Activated T-helper 1 cell treated with anti-CD3 and anti-CD28 coated beads, Interleukin-2, amount 50 U/mL, for 16 hours (primary cell): ENCODE measurements at places on chromosomes 7 and 10.

DNA sequence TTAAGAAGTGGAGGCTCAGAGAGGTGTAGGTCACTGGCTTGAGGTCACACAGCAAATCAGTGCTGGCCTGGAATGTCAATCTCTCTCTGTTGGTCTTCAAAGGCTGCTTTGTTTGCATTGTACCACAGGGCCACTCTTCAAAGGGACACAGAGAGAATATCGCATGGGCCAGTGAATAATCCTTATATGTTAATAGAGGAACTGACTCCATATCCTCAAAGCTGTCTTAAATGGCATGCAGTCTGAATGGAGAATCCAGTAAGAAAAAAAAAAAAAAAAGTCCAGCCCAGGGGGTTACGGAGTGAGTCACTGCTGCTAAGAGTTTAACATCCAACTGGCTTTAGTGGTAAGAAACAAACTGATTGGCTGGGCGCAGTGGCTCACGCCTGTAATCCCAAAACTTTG, 54.1 kb downstream of the NRAP start:
- no peak for DNase-seq

DNA sequence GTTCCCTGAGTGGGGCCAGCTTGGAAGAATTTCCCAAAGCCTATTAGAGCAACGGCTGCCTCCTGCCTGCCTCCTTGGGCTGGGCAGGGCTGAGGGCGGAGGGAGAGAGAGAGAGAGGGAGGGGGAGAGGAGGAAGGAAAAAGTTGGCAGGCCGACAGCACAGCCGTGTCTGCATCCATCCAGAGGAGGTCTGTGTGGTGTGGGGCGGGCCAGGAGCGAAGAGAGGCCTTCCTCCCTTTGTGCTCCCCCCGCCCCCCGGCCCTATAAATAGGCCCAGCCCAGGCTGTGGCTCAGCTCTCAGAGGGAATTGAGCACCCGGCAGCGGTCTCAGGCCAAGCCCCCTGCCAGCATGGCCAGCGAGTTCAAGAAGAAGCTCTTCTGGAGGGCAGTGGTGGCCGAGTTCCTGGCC, at the start of gene AQP1:
Gene AQP1, plus strand, starts transcription at position 293 of the 409 bp plus-strand sequence. Its CDS starts 57 bp downstream, at position 350.
- no peak for DNase-seq

DNA sequence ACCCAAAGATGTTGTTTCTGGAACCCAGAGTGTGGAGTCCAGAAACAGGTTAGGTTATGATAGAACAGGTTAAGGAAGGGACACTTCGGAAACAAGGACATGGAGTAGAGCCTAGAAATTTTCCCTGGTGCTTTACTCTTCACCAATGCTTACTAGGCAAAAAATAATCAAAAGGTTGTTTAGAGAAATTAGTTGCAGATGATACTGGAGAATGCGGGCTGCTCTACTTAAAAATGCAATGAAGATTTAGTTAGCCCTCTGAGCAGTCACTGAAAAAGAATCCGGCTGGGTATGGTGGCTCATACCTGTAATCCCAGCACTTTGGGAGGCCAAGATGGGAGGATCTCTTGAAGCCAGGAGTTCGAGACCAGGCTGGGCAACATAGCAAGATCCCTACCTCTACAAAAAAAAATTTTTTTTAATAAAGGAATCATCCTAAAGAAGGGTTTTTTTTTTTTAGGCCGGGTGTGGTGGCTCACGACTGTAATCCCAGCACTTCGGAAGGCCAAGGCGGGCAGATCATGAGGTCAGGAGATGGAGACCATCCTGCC, 3.3 kb upstream of the UBE2H start:
- DNase-seq = no peak

DNA sequence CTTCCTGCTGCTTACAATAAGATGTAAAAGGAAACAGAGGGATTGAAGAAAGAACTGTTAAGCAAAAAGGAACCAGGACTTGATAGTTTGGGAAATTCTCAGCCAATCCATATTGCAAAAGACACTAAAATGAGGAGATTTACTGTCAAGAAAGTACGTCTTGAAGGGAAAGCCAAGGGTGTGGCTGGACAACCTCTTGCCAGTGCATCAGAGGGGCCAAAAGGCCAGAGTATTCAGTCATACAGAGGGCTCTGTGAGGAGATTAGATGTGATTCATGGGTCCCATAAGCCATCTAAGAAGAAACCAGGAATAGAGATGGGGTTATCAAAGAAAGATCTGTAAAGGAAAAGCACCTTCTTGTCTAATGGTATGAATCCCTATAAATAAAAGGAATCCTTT, 25.4 kb upstream of the NPVF start:
- DNase-seq = no peak

GRCh38 chr7:1646957-1647891, 22.9 kb upstream of the ELFN1 start:
- DNase-seq = no peak
